ENCODE measurements at places on chromosomes 3 and 15.

- DNase-seq, result no peak
Measured at GRCh38 chr3:191962324-191962723, 501.4 kb downstream of the PYDC2 start.

DNA sequence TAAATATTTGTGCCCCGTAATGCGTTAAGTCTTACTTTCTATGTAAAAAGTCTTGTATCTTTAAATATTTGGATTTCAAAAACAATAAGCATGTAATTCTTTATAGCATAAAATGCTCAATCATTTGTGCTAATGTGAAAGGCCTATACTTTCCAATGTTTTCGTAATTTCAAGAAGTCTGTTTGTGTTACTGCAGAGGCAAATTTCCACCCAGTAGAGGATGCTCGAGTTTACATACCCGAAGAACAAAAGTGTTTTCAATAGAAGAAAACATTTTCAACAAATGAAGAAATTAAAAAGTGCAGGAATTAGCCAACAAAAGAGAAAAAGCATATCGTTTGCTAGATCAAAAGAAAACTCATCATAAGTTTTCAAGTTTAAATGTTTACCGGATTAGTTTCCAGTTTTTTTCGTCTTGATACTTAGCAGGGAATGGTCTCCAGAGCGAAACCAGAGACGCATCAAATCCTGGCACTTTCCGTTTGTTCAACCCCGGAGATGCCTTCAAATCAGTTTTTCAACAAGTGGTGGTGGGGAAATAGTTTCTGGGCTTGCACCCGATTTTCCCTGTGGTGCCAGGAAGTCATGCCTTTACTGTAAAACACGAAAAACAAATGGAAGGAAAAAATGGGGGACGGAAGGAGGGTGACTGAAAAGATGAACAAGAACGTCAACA is 1.0 kb downstream of the CGGBP1 start:
- no peak for DNase-seq

- DNase-seq, result no peak
Measured at GRCh38 chr3:23698652-23699313, 107.0 kb upstream of the UBE2E1 start.

DNA sequence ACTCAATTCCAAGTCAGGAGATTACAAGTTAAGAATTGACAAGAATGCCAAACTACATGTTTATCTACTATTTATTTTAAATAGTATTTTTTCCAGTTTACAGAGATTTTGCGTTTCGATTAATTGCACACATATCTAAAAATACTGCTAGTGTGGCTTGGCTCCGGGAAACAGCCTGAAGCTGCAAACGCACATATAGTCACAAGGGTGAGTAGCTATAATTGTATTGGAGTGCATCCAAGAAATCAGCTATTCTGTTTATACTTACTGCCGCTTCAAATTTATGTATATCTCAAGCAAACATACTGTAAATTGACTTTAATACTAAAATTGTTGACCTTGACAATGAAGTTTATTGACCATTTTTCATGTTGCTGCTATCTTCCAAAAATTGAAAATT is 77.0 kb upstream of the PLSCR5 start:
- no peak for DNase-seq

DNA sequence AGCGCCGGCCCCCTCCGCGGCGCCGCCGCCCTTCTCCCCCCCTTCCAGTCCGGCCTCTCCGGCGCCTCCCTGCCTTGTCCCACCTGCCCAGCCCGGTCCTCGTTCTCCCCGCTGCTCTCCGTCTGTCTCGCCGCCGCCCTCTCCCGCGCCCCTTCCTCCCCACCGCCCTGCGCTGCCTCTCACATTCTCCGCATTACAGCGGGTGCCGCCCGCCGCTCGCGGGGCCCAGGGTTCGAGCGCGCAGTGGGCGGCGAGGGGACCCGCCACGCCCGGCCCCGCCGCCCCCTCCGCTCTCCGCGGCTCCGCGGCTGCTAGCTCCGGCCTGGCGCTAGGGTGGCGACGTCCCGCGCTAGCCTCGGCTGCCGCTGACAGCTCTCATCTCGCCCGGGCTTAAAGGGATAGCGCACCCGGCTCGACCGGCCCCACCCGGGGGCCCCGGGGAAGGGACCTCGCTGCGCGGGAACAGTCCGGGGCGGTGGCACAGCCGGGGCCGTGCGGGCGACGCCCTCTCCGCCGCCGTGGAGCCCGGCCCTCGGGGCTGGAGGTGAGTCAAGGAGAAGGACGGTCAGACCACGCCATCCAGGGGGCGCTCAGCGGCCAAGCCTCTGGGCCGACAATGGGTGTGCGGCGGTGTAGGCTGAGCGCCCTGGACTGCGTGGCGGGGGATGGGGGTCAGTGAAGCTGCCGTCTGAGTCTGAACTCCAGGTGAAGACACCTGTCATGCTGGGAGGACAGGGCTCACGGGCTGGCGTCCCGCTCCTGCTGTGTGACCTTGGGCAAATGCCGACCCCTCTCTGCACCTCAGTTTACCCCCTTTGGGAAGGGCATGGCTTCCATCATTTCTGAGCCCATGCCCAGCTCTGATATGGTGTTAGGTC is 187.4 kb upstream of the LINGO1 start:
- DNase-seq, result no peak

- DNase-seq, result no peak
Measured at GRCh38 chr3:68620211-68620610, 312.1 kb downstream of the TAFA4 start.

DNA sequence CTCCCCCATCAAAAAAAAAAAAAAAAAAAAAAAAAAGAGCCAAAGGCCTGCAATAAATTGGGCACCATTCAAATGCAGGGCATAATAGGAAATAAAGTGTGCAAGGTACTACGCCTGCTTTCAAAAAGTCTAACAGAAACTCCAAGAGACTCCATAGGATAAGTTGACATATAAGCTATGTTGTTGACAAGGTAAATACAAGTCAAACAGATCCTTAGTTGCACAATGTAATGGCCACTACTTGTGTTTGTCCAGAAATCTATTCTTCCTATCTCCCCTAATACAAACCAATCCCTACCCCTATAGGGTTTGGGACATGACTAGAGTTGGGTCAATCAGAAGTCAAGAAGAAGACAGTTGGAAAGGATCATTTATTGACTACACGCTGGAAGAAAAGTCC is 16.0 kb downstream of the MAP4 start:
- no peak for DNase-seq

GRCh38 chr3:144049374-144049773 is 77.8 kb downstream of the DIPK2A start:
- DNase-seq, result no peak

DNA sequence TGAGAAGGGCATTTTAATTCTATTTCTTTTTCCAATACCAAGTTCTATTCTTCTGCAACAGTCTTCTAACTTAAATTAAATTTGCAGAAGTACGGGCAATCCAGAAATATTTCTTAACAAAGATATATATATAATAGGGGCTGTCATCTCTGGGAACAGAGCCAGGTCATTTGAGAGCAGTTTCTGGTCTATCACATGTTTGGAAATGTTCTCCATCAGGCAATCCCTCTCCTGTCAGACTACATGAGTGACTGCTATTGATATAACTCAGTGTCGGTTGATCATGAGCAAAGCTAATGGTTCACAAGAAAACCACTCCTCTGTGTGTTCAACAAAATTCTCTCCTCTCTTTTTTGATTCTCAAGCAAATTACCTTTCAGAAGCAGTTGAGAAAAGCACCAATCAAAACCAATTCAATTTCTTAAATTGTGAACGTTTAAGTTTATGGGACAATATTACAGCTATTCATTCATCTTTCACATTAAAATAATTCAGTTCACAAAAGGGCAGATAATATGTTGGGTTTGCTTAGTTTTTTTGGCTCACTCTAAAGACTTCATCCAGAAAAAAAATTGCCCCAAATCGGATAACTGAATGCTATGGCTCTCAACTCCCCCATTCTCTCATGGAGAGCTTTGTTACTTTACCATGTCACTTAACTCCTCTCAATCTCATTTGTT is 152.9 kb upstream of the TGFBR2 start:
- DNase-seq, result no peak

DNA sequence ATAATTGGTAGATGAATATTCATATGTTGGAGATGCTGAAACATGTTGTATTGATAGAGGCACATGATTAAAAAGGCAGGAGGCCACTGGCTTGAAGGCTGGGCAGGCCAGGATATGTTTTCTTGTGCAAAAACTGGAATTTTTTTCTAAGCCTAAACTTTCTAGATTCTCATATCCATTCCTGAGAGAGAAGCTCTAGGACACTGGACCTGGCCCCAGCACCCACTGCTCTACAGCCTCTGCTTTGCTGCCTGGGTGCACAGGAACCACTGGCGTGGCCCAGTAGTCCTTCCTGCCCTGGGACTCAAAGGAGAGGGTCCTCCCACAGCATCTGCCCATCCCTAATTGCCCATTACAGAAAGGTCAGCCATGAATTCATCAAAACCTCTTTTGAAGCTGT is 58.1 kb upstream of the APEH start:
- DNase-seq, result no peak

DNA sequence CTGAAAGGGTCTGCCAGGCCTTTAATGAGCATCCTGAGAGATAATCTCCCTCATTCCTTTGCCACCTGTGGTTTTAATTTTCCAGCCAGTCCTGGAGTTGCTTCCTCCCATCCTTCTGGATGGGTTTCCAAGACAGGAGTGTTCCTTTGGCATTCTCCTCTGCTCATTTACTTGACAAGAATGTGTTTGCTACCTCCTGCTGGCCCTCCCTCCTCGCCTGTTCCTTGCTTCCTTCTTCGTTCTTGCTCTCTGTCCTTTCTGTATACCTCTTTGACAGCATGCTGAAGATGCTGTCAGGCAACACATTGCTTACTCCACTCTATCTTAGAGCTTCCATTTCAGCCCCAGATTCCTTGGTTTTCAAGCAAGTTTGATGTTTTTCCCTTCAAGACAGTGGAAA is 46.0 kb downstream of the ERC2 start:
- no peak for DNase-seq

GRCh38 chr15:80424381-80424780 is 20.2 kb downstream of the ARNT2 start:
- no peak for DNase-seq

DNA sequence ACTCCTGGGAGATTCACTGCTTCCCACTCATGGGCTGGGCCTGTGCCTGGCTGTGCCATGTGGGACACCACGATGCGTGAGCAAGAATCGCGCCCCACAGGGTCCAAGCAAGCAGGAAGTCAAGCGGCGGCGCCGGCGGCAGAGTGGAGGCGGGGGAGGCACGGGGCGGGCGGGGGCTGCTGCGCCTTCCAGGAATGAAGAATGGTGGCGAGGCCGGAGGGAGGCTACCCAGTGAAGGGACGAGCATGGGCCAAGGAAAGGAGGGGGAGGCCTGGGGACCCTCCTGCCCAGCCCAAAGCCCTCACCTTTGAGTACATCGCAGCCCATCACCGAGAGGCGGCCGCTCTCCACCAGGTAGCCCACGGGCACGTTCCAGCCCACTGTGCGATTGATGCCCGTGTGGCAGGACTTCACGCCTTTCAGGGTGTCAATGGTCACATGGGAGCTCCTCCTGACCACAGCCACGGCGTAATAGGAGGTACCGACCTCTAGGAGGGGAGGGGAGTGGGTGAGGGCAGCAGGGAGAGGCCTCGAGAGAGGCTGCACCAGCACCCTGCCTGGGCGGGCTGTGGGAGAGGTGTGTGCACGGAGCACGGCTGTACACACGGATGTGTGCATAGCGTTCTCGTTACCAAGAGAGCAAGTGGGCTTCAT is 5.5 kb downstream of the MELTF start:
- DNase-seq, result no peak

DNA sequence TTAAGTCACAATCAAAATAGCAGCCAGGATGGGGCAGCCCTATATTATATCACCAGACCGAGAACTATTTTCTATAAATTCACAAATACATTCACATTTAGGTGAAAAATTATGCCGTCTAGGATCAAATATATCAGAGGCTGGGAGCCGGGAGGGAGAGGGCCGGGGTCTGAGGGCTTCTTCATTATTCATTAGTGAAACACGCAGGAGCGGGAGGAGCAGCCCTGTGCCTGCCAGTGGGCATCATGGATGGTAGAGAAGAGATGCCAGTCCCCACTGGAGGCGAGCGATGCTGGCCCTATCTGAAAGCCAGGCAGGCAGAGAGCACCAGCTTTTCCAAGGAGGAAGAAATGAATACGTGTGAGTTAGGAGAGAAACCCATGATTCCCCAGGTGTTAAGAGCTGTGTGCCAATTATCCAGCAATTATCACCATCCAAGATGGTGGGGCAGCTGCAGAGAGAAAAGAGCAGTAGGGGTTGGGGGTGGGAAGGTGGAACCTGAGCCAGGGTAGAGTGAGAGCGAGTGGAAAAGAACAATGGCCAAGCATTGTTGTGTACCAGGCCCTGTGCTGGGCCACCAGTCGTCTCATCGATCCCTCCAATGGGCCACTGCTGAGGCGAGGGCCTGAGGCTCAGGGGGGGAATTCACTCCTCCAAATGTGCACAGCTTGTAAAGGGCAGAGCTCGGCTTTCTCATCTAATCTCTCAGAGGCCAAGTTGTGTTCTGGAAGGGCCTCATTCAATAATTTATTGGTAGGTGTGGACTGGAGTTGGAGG is 261.3 kb upstream of the TLE3 start:
- DNase-seq, result no peak

DNA sequence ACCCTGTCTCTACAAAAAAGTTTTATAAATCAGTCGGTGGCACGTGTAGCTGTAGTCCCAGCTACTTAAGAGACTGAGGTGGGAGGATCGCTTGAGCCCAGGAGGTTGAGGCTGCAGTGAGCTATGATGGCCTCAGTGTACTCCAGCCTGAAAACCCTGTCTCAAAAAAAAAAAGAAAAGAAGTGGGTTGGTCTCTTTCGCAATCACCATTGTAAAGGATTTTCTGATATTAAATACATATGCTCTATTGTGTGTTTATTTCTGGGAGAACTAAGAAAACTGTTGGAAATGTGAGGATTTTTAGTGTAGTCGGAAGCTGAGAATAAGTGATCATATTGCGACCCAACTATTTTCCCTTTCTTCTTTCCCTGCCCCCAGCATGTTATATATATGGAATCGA is 7.5 kb downstream of the ZNF710 start:
- no peak for DNase-seq

DNA sequence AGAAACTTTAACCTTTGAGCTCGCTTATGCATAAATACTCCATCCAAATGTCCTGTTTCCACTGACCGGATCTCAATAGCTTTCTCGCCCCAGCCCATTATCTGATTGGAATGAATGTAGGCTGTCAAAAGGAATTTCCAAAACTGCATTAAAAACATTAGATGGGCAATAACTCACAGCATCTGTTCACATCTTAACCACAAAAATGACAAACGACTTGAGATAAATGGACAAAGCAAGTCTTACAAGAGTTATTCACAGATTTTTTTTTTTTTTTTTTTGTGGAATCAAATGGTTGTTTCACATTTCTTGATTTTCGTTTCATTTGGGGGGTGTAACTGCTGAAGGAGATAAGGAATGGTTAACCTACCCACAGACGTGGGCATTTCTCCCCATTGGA is 39.7 kb upstream of the SLC2A2 start:
- DNase-seq, result no peak

GRCh38 chr3:44092497-44092896 is 149.2 kb upstream of the TOPAZ1 start:
- no peak for DNase-seq

GRCh38 chr3:126142652-126143051 is 37.7 kb downstream of the ALDH1L1 start:
- DNase-seq, result no peak

DNA sequence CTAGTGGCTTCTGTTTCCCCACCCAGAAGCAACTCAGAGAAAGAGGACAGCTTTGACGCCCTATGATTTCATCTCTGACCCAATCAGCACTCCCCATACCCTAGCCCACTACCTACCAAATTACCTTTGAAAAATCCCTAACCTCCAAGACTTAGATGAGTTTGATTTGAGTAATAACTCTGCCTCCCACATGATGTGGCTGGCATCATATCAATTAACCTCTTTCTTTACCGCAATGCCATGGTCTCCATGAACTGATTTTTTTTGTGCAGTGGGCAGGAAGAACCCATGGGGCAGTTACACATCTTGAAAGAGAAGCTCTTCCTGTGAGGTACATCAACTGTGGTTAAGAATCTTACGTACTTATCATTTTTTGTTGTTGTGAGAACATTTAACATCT is 25.5 kb upstream of the APOD start:
- DNase-seq, result no peak

All from NCI-H2171 (cell line).